ENCODE measurements at places on chromosomes 6 and 20. TPM values are rescaled to one million over a fixed set of nuclear protein-coding genes. Genes with fewer than 3 reads are reported as not detected.

The SYNJ2 gene
- 2.9 TPM for total RNA-seq

The MATN4 gene
- not detected for total RNA-seq

The CAP2 gene
- total RNA-seq, result 24.3 TPM

The KCNQ5 gene
- 1.5 TPM for total RNA-seq

The PCIF1 gene
- total RNA-seq, result 36.5 TPM

The SLC17A9 gene
- 1.4 TPM for total RNA-seq

The PRSS35 gene
- 3.9 TPM for total RNA-seq

The DEFB125 gene
- not detected for total RNA-seq

The CCDC170 gene
- 0.25 TPM for total RNA-seq

DNA sequence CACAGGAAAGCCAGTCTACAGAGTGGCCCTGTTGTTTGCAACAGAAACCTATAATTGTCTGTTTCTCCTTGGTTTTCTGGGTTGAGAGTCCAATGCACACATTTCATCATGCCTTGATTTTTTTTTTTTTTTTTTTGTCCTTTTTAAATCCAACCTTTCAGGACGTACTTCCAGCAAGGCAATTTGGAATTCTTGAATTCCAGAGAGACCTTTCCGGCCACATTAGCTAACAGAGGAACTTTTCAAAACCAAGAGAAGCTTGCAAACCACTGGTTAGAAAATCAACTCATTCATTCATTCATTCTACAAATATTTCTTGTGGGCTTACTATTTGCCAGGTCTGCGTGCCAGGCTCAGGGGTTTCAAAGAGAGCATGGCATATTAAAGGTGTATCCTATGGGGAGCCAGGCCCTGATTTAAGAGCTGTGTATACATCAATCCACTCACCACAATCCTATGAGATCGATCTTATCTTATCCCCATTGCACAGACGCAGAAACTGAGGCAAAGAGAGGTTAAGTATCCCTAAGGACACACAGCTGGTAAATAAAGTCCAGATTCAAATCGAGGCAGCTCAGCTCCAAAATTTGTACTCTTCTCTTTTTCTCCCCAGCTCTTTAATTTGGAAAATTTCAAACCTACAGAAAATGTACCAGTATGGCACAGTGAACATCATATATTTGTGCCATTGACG lies 43.0 kb downstream of the EYA2 start:
- DNase-seq, result no peak

GRCh38 chr6:117687021-117687648 lies 11.9 kb downstream of the NUS1 start:
- no peak for DNase-seq

GRCh38 chr6:166798652-166799051 lies 157.7 kb downstream of the RNASET2 start:
- no peak for DNase-seq

- DNase-seq, result no peak
Measured at GRCh38 chr20:11047559-11047958, 373.8 kb upstream of the JAG1 start.

DNA sequence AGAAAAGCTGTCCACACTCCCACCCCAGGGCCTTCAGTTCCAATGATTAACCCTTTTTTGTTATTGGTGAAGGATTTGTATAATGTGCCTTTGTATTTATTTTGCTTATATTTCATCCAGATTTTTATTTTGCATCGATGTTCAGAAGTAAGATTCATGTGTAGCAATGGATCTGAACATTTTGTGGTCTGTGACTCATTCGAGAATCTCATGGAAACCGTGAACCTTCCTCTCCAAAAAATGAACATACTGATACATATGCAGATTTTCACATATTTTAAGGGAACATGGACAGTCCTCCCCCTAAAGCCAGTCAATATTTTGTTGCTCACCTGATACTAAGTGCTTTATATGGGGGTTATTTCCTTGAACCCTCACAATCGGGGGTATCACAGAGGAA lies 421.8 kb upstream of the SOX4 start:
- no peak for DNase-seq

- DNase-seq, result no peak
Measured at GRCh38 chr6:148140772-148141557, 201.7 kb upstream of the SASH1 start.

GRCh38 chr6:38631186-38631783 lies 8.4 kb downstream of the BTBD9 start:
- DNase-seq, result no peak

GRCh38 chr6:166779963-166780683 lies 153.1 kb upstream of the RPS6KA2 start:
- no peak for DNase-seq

DNA sequence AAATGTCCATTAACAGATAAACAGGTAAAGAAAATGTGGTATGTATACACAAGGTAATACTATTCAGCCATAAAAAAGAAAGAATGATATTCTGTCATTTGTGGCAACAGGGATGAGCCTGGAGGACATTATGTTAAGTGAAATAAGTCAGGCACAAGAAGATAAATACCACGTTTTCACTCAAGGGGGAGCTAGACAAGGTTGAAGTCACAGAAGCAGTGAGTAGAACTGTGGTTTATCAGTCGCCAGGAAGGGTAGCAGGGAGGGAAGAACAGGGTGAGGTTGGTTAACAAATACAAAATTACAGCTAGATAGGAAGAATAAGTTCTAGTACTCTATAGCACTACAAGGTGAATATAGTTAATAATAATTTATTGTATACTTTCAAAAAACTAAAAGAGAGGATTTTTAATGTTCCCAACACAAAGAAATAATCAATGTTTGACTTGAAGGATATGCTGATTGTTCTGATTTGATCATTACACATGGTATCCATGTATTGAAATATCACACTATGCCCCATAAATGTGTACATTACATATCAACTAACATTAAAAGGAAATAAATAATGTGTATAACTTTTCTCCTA lies 21.1 kb downstream of the RTN4IP1 start:
- peak; percentile 9 for DNase-seq

DNA sequence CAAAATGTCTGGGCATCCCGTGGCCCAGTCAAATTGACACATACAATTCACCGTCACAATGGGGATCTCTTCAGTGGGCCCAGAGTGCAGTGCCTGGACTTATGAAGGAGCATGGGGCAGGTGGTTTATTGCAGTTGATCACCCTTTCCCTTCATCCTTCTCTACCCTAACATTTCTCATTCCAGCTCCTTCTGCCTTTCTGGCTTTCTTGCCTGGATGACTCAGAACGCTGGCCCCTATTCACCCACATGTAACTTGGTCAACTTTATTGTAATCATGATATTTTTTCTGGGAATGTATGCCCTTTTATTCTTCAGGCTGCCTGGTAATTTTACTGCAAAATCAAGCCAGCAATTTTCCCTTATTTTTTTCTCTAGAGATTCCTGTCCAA lies 179.9 kb upstream of the DTNBP1 start:
- no peak for DNase-seq

DNA sequence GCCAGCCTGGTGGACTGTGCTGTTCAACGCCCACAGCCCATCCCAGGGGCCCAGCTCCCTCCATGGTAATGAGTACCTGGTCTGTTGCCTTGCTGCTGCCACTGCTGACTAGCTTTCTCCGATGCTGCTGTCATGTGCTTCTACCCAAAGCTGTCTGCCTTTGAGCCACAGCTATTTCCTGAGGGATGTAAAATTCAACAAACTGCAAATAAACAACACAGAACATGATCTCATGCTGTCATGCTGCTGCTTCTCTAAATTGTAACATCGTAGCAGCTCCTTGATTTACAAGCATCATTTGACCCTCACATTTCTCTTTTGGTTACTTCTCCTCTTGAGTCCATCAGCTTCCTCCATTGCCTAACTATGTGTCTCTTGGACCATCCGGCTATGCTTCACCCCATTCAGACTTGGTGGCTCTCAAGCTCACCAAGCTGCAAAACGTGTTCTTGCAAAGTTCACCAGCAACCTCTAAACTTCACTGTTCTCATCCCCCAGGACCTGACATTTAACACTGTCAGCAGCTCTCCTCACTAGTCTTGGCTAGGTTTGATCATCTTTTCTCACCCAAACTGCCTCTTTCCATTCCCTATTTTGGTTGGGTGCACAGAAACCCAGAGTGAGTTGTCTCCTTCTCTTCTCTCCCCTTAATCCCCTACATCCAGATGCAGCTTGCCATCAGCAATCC lies 54.6 kb downstream of the FYN start:
- no peak for DNase-seq

GRCh38 chr6:150503586-150504339 lies 95.9 kb upstream of the PLEKHG1 start:
- no peak for DNase-seq

GRCh38 chr6:135163440-135163738 lies 17.7 kb upstream of the MYB start:
- DNase-seq, result no peak

- no peak for DNase-seq
Measured at GRCh38 chr6:137424251-137424650, 69.9 kb downstream of the OLIG3 start.

- DNase-seq, result no peak
Measured at GRCh38 chr20:8971669-8972316, 97.1 kb upstream of the PLCB4 start.

GRCh38 chr6:159301810-159302593 lies 132.8 kb downstream of the FNDC1 start:
- DNase-seq, result no peak

DNA sequence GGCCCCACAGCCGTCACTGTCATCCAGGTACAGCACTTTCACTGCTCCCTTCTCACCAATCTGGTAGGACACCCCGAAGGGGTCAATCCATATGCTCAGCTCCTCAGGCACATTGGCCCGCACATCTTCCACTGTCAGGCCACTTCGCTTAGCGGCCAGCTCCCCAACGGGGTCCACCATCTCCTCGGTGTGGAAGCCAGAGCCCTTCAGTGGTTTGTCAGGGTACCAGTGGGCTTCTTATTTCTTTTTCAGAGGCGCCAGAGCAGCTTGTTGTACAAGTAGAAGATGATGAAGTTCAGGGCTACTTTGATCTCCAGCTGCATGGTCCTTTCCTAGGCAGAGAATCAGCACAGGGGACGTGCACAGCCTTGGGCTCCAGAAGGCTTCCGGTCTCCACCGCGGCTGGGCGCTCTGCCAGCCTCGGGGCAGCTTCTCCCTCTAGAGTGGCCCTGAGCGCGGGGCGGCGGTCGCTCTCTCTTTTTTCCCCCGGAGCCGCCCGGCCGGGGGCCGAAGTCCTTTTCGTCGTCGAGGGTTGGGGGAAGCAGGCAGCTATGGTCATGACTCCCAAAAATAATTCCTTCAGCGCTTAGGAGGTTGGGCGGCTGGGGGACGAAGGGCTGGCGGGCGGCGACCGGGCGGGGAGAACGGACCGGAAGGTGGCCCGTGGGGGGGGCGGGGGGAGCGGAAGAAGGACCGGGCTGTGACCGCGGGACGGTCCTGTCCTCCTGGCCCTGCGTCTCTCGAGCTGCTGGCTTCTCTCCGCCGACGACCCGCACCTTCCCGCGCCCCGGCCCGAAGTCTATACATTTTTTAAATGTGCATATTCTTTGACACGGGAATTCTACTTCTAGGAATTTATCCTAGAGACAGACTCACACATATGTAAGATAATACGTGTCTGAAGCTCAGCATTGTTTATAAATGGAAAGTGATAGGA lies 6.5 kb upstream of the ZSCAN9 start:
- DNase-seq, result peak; percentile 15
